Activated naive CD8-positive, alpha-beta T cell treated with anti-CD3 and anti-CD28 coated beads for 36 hours (primary cell): ENCODE measurements at places on chromosomes 6 and 20.

- no peak overlapping the region for H3K27ac ChIP-seq
- no peak overlapping the region for H3K4me3 ChIP-seq
- no peaks in the 10 kb centered on the region for H3K27me3 ChIP-seq
- H3K4me1 ChIP-seq = no peaks in the 10 kb centered on the region
- H3K36me3 ChIP-seq = no peaks in the 10 kb centered on the region
Measured at GRCh38 chr20:46190478-46191167, 72.5 kb downstream of the CD40 start.

DNA sequence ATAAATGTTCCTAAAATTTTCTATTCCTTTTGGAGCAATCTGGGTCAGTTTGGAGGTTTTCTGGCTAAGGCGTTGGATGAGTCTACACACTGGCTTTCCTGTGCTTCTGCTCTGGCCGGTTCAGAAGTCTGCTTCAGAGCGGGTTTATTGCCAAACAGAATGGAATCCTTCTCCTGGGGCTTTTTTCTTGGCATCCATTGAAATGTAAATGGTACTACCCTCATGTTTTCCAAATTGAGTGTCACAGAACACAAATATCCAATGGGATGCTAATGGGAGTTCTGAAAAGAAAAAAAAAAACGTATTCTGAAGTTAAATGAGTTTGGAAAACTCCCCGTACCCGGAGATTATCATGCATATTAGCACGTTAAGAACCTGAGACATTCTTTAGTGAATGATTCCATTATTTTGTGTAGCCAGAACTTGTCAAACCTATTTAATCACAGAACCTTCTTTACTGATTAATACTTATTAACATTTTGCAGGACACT is 930.3 kb downstream of the QKI start:
- no peaks in the 10 kb centered on the region for H3K36me3 ChIP-seq
- no peaks in the 10 kb centered on the region for H3K27me3 ChIP-seq
- H3K4me1 ChIP-seq = no peaks in the 10 kb centered on the region
- H3K27ac ChIP-seq = no peak overlapping the region
- no peak overlapping the region for H3K4me3 ChIP-seq

GRCh38 chr6:147238164-147238563 is 33.9 kb downstream of the STXBP5 start:
- DNase-seq = no peak
- H3K27ac ChIP-seq = no peak overlapping the region
- H3K36me3 ChIP-seq = peaks cover 29% of the 10 kb centered on the region
- H3K4me3 ChIP-seq = no peak overlapping the region
- no peaks in the 10 kb centered on the region for H3K4me1 ChIP-seq

GRCh38 chr6:32475392-32476206 is 35.9 kb downstream of the HLA-DRA start:
- DNase-seq = no peak
- H3K4me3 ChIP-seq = no peak overlapping the region
- H3K4me1 ChIP-seq = no peaks in the 10 kb centered on the region
- no peaks in the 10 kb centered on the region for H3K36me3 ChIP-seq
- H3K27ac ChIP-seq = no peak overlapping the region

GRCh38 chr6:105678516-105678915 is 275.6 kb upstream of the PREP start:
- H3K4me3 ChIP-seq = no peak overlapping the region
- H3K4me1 ChIP-seq = no peaks in the 10 kb centered on the region
- no peak for DNase-seq
- no peaks in the 10 kb centered on the region for H3K36me3 ChIP-seq
- H3K27ac ChIP-seq = no peak overlapping the region

DNA sequence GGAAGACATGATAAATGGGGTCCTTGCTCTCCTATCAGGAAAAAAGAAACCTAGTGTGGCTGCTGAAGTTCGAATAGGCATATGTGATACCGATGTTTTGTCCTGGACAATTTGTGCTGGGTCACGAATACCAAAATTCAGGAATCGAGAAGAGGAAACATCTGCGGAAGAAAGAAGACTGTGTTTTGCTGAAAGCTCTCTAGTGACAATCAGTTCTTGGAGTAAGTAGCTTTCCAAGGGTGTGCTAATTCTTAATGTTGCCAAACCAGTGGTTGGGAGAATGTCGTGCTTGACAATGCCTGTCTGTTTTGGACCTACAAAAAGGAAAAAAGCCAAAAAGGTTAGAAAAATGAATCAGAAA is 956.1 kb downstream of the PHF3 start:
- no peaks in the 10 kb centered on the region for H3K27me3 ChIP-seq
- no peak for DNase-seq
- H3K4me3 ChIP-seq = no peak overlapping the region
- H3K27ac ChIP-seq = no peak overlapping the region

- peaks cover 3% of the 10 kb centered on the region for H3K4me1 ChIP-seq
- H3K27ac ChIP-seq = no peak overlapping the region
- DNase-seq = no peak
- no peak overlapping the region for H3K4me3 ChIP-seq
- no peaks in the 10 kb centered on the region for H3K36me3 ChIP-seq
Measured at GRCh38 chr20:62676976-62677375, 31.7 kb upstream of the NTSR1 start.

DNA sequence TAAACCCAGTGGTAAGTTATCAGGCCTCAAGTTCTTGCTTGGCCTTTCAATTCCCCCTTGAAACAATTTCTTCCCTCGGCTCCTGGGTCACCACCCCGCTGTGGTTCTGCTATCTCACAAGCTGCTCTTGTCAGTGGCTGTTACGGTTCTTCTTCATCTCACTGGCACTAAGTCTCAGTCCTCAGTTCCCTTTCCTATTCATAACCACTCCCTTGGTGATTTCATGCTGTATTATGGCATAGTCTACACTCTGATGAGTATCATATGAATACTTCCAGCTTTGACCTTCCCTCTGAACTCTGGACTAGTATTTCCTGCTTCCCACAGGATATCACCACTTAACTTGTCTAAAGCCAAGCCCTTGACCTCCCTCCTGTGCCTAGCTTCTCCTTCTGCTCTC is 7.9 kb downstream of the TAAR1 start:
- no peak overlapping the region for H3K27ac ChIP-seq
- H3K36me3 ChIP-seq = no peaks in the 10 kb centered on the region

DNA sequence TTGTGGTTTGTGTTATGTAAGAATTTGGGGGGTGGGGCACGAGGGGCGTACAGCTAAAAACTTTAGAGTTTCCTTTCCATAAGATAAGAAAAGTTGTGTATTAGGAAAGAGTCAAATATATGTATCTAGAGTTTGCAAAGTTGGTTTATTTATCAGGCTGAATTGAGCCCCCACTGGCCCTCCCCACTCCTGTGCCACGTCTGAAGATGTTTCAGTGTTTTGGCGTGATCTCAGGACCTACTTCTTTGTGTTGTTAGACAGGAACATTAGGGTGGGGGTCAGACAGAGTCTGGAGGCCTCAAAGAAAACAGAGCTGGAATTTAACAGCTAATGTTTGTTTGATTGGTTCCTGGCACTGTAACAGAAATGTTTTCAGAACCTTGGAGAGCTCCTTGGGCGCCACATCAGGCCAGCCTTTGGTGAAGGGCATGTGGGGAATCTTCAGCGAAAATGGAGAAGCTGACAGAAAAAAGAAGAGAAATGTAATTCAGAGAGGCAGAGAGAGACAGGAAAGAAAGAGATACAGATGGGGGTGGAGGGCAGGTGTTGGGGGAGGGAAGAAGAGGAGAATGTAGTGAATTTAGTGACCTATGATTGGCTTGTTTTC is 674 bp downstream of the NRSN1 start:
- no peaks in the 10 kb centered on the region for H3K36me3 ChIP-seq
- no peaks in the 10 kb centered on the region for H3K4me1 ChIP-seq
- H3K27me3 ChIP-seq = peaks cover 50% of the 10 kb centered on the region
- no peak overlapping the region for H3K4me3 ChIP-seq
- DNase-seq = peak; percentile 7
- no peak overlapping the region for H3K27ac ChIP-seq

GRCh38 chr6:169145991-169146501 is 107.6 kb downstream of the THBS2 start:
- H3K4me3 ChIP-seq = no peak overlapping the region
- DNase-seq = no peak
- H3K27me3 ChIP-seq = peaks cover 6% of the 10 kb centered on the region
- no peak overlapping the region for H3K27ac ChIP-seq

DNA sequence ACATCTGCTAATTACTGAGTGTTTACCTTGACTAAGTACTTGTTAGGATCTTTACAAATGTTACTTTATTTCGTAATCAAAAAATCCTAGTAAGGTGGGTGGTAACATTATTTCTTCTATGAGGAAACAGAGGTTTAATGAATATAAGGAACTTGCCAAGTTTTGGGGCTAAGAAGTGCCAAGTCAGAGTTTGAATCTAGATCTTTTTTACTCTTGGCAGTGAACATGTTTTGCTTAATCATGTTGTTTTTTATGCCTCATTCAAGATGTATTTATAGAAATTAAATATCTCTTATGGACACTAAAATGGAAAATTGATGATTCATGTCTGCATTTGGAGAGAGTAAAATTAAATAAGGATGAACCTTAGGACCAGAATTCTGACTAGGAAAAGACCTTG is 393.7 kb downstream of the UTRN start:
- no peaks in the 10 kb centered on the region for H3K27me3 ChIP-seq
- peaks cover 48% of the 10 kb centered on the region for H3K36me3 ChIP-seq
- H3K27ac ChIP-seq = no peak overlapping the region
- DNase-seq = no peak
- H3K4me3 ChIP-seq = no peak overlapping the region
- H3K4me1 ChIP-seq = peaks cover 11% of the 10 kb centered on the region

DNA sequence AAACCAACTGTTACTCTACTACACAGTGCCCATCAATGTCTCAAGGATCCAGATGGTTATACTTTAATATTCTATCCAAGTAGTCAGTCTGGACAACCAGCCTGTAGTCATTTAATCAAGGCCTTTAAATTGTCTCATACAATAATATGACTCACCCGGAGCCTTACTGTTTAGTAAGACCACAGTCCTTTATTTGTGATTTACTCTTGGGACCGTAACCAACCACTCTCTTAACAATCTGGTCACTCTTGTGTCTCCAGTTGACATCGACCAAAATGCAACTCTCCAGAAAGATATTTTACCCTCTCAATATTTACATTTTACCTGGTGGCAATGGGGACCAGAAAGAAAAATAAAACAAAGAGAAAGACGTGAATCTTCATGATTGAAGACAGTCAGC is 14.9 kb downstream of the DEFB114 start:
- no peak for DNase-seq
- H3K36me3 ChIP-seq = peaks cover 1% of the 10 kb centered on the region
- no peaks in the 10 kb centered on the region for H3K27me3 ChIP-seq
- H3K4me1 ChIP-seq = no peaks in the 10 kb centered on the region
- H3K27ac ChIP-seq = no peak overlapping the region
- H3K4me3 ChIP-seq = no peak overlapping the region

GRCh38 chr6:218153-219018 is 73.9 kb upstream of the DUSP22 start:
- no peak overlapping the region for H3K27ac ChIP-seq
- peaks cover 2% of the 10 kb centered on the region for H3K36me3 ChIP-seq
- H3K27me3 ChIP-seq = peaks cover 3% of the 10 kb centered on the region
- H3K4me3 ChIP-seq = no peak overlapping the region
- DNase-seq = no peak

DNA sequence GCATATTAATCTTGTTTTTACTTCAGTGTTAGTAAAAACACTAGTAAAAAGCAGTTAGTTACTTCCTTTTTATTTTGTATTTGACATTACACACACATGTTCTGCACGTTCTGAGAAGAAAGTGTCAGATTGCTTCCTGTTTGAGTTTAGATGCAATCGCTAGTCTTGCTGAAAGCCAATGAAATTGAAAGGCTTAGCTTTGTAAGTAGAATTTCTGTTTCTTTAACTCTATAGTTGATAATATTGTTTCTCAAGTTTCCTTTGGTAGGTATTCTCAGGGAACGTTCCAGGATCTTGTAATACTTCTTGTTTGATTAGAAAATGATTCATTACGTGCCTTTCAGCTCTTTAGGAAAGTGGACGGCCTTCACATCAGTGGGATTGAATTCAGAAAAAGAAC is 55.0 kb downstream of the CDKAL1 start:
- DNase-seq = no peak
- H3K4me3 ChIP-seq = no peak overlapping the region
- peaks cover 54% of the 10 kb centered on the region for H3K36me3 ChIP-seq
- H3K4me1 ChIP-seq = peaks cover 18% of the 10 kb centered on the region
- no peak overlapping the region for H3K27ac ChIP-seq

DNA sequence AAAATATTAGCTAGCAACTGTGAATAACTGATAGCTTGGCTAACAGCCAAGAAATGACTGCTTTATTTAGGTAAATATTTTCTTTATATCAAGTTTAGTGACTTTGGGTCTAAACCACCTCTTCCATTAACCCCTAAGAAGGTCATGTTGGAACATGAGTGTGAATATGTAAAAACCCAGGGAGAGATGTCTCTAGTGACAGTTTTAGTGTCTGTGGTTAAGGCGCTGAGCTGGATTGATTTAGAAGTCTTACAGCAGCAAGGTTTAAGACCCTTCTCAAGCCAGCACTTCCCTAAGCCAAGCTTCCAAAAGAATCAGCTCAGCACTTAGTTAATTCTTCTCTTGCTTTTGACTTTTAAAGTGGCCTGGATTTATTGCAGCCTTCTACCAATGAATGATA is 11.4 kb upstream of the SIRT5 start:
- H3K4me1 ChIP-seq = peaks cover 2% of the 10 kb centered on the region
- no peaks in the 10 kb centered on the region for H3K36me3 ChIP-seq
- DNase-seq = no peak

DNA sequence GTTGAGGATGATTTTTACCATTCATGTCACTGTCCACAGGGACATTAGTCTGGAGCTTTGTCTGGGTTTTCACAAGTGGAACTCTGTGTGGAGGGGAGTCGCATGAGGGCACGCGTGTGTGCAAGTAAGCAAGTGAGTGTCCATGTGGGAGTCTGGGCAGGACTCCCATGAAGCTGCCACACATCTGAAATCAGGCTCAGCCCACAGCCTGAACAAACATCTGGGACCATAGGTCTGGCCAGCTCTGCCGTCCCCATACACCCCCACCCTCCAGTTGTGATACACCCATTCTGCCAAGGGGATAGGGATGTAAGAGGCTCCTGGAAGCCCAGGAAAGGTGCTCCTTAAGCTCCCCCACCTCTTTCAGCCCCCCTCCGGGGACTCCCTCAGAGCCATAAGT is 17.1 kb upstream of the FOXP4 start:
- peaks cover 18% of the 10 kb centered on the region for H3K27me3 ChIP-seq
- DNase-seq = no peak
- peaks cover 26% of the 10 kb centered on the region for H3K4me1 ChIP-seq
- H3K36me3 ChIP-seq = peaks cover 2% of the 10 kb centered on the region
- H3K4me3 ChIP-seq = no peak overlapping the region

GRCh38 chr6:105458551-105458950 is 55.7 kb upstream of the PREP start:
- no peak for DNase-seq
- no peak overlapping the region for H3K4me3 ChIP-seq
- H3K4me1 ChIP-seq = peaks cover 10% of the 10 kb centered on the region
- H3K27me3 ChIP-seq = peaks cover 3% of the 10 kb centered on the region
- H3K27ac ChIP-seq = peak overlapping the region; percentile 1

- no peaks in the 10 kb centered on the region for H3K27me3 ChIP-seq
- no peak overlapping the region for H3K4me3 ChIP-seq
- H3K27ac ChIP-seq = no peak overlapping the region
- H3K36me3 ChIP-seq = peaks cover 26% of the 10 kb centered on the region
- peaks cover 48% of the 10 kb centered on the region for H3K4me1 ChIP-seq
Measured at GRCh38 chr6:42292004-42292740, 74.5 kb upstream of the MRPS10 start.

- H3K27me3 ChIP-seq = no peaks in the 10 kb centered on the region
- no peak overlapping the region for H3K4me3 ChIP-seq
- DNase-seq = no peak
- peaks cover 3% of the 10 kb centered on the region for H3K4me1 ChIP-seq
- peaks cover 16% of the 10 kb centered on the region for H3K36me3 ChIP-seq
Measured at GRCh38 chr6:130050230-130050629, 31.8 kb downstream of the L3MBTL3 start.

- DNase-seq = no peak
- no peak overlapping the region for H3K4me3 ChIP-seq
- H3K36me3 ChIP-seq = no peaks in the 10 kb centered on the region
- no peak overlapping the region for H3K27ac ChIP-seq
- no peaks in the 10 kb centered on the region for H3K4me1 ChIP-seq
- H3K27me3 ChIP-seq = no peaks in the 10 kb centered on the region
Measured at GRCh38 chr20:9286501-9287461, 217.9 kb downstream of the PLCB4 start.
